ENCODE measurements at places on chromosomes 5 and 9.

GRCh38 chr9:2180704-2181103 is 165.6 kb downstream of the SMARCA2 start:
- DNase-seq = no peak

DNA sequence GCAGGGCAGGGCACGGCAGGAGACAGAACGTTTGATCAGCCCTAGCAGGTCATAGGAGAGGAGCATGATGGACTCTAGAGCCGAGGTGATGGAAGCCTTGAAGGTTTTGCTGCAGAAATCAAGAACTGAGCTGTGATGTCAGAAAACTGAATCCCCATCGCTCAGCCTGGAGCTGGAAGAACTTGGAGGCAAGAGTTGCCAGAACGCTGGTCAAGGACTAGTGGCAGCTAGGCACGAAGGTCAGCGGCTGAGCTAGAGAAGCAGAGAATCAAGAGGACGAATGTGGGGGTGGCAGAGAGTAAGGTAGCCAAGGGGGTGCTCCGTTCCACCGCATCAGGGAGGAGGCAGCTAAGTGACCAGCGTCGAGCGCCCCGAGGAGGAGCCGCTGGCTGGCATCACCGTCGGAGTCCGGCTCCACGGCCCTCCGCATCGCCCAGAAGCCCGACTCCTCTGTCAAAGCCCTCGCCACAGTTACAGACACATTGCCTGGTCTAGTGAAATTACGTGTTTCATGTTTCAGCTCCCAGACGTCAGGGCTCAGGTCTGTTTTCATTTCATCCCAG is 1.2 kb upstream of the GALNT10 start:
- peak; percentile 61 for DNase-seq

DNA sequence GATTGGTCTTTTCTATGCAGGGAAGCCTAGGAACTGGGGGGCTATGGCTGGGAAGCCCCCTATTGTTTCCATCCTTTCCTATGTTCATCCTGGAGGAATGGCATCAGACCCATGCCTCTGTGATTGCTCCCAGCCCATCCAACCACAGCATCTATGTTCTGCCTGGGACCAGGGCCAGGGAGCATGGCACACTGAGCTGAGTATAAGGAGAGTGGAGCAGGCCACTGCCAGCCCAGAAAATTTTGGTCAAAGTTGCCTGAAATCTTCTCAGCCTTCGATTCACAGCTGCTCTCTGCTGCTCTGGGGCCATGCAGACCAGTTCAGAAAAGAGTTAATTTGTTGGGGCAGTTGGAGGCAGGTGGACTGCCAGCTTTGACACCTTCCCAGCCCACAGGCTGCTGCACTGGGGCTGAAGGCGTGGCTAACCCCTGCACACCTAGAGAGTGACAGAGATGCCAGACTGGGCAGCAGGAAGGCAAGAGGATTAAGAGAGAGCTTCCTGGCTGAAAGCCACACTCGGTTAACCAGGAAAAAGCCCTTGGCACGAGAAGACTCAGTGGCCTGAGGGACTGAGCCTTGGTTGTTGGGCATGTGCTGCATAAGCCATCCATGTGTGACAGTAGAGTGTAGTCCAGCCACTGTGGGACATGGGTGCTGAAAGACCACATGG is 12.1 kb downstream of the TGFBI start:
- DNase-seq = peak; percentile 35

DNA sequence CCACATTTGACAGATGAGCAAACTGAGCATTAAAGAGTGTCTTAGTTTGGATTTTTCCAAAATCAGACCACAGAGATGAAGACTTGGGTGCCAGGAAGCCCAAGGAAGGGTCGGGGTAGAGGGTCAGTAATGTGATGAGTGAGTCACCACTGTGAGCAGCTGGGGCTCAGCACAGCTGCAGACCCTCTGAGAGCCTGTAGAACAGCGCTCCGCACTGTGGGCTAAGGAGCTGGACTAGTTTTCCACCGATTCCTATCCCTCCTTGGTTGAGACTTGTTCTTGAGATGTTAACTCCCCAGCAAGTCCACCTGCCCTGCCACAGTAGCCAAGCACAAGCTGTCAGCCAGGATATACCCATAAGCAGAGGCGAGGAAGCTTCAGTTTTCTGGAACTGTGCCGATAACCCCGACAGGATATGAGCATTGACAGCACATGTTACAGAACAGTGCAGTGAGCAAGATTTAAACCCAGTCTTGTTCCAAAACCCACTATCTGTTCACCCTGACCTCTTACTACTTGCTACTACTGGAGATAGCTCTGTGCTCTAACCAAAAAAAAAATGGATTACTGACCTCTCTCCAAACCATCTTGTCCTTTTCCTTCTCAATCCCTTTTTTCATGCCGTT is 31.8 kb downstream of the EGFLAM start:
- DNase-seq = no peak

- no peak for DNase-seq
These were observed 176.4 kb downstream of the ARRDC3 start for GRCh38 chr5:91206734-91207133.

DNA sequence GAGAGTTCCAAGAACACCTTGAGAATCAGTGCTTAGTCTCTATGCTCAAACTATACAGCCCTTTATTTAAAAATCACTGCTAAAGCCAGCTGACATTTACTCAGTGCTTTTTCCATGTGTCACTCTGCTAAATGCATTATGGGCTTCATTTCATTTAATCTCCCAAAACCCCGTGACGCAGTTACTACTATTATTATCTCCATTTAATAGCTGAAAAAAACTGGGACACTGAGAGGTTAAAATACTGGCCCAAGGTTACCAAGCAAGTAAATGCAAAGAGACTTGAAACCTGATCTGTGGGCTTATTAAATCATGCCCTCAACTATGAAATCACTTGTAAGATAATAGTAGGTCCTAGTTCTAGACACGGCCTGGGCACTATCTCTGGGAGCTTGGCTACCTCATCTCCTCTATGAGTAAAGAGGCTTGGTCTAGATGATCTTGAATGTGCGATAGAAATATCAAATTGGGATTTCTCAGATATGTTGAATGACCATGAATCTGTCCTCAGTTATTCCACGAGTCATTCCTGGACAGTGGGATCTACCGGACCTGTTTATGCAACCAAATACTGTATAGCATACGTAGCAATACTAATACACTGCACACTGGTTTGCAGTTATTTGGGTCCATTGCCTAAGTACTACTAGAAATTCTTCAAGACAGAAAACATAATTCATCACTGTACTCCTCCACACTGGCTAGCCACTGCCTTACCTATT is 32.3 kb downstream of the MARCHF11 start:
- peak; percentile 43 for DNase-seq

DNA sequence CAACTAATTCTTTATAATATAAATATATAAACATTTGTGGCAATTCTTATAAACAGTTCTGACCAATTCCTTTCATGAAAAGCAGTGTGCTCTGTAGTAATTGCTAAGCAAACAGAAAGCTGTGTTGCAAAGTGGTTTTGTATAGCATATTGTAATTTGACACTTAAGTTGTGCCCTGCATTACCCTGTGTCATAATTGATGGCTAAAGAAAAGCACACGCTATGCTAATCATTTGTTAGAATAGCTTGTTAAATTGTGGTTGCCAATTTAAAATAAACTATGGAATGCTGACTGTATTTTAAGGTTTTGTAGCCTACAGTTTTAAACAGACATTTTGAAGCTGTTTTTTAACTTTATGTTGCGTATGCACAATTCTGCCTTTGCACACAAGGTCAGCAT is 140.0 kb downstream of the PBX3 start:
- DNase-seq = peak; percentile 95

- no peak for DNase-seq
These were observed 7.2 kb upstream of the HOMER1 start for GRCh38 chr5:79521156-79521555.

GRCh38 chr9:10571699-10572098 is 41.1 kb downstream of the PTPRD start:
- DNase-seq = no peak

GRCh38 chr9:105055917-105056316 is 128.0 kb upstream of the ABCA1 start:
- no peak for DNase-seq

DNA sequence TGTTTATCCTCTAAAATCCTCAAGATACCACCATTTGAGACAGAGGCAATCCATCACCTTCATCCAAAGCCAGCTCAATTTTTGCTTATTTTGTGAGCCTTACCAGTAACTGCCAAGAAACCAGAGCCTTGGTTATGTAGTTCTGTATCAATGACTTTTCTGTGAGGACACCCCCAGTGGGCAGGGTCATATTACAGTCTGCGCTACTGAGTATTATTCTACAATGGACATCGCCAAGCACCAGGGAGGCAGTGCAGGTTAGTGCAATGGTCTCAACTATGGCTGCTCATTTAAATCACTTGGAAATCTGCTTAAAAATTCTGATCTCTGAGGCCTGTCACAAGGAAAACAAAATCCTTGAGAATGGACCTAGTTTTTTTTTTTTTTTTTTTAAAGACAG is 90.5 kb upstream of the NIPAL4 start:
- peak; percentile 5 for DNase-seq

DNA sequence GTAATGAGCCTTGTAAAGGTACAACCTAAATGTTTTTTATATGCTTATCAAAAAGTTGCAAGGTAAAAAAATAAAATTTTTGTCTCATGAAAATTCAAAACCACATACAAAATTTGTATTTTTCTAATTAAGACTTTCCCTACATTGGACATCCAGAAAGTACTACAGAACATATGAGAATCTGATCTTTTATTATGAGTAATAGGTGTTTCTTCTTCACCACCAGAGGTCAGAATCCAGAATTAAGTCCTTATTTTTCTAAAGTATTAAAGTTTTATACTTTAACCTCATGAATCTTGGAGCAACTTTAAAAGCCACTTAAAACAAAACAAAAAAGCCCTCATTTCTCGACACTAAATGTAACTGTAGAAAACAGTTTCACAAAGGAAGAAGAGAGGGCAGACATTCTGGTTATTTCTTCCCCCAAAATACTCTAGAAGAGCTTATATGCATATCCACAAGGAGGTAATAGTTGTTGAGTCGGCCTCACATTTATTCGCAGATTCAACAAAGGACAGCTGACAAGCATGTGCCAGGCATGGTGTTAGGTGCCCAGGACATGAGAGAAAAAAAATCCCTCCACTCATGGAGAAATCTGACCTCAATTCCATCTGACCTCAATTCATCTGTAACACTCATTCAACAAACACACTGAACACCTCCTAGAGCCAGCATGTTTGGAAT is 69.3 kb downstream of the MLLT3 start:
- peak; percentile 38 for DNase-seq

DNA sequence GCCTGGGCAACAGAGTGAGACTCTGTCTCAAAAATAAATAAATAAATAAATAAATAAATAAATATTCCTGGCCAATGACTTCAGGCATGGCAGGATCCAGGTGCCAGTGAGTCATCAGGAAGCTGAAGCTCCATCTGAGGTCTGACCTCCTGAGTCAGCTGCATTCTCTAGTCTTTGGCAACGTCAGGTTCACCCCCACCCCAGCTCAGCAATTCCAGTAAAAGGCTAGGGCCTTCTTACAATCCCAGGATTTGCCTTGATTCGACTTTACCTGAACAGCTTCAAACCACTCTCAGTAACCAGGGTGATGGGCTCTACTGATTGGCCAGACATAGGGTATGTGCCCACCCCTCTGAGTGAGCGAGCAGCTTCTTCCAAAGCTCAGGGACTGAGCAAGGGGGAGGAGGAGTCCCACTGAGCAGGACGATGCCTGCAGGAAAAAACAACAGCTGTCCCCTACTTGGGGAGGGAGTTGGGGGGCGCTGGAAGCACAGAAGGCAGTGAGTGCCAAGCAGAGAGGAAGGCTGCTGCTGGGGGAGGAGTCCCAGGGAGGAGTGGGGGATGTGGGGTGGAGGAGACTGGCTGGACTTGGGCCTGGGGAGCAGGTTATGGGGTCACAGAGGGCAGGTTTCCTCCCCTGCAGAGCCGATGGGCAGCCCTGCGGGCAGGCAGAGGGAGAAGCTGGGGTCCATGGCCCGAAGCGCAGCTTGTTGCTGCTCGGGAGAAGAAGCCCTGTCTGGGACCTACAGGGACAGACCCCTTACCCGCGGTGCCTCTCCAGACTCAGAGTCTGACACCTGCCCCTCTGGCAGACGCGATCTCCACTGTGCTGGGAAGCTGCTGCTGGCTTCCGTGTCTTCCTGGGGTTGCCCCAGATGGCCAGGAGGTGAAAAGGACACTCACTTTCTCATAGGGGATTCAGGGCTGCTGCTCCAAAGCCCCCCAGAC is 25.9 kb upstream of the UNC5A start:
- DNase-seq = peak; percentile 90

DNA sequence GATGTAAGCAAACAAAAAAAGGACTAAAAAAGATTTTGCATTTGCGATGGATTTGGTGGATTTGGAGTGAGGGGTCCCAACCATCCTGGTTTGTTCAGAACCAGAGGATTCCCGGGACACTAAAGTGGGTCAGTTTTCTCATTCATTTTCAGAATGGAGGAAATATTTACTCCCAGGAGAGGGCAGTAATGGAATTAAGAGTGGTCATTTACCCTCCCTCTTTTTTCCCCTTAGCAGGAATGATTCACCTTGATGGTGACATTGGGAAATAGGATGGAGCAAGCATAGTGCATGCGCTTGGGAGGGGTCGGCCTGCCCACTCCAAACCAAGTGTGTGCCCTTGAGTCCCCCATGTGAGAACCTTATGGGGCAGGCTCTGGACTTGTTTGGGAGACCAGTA is 164.2 kb upstream of the PUM3 start:
- peak; percentile 63 for DNase-seq

- peak; percentile 77 for DNase-seq
These were observed 38.2 kb downstream of the ETF1 start for GRCh38 chr5:138504799-138505198.

DNA sequence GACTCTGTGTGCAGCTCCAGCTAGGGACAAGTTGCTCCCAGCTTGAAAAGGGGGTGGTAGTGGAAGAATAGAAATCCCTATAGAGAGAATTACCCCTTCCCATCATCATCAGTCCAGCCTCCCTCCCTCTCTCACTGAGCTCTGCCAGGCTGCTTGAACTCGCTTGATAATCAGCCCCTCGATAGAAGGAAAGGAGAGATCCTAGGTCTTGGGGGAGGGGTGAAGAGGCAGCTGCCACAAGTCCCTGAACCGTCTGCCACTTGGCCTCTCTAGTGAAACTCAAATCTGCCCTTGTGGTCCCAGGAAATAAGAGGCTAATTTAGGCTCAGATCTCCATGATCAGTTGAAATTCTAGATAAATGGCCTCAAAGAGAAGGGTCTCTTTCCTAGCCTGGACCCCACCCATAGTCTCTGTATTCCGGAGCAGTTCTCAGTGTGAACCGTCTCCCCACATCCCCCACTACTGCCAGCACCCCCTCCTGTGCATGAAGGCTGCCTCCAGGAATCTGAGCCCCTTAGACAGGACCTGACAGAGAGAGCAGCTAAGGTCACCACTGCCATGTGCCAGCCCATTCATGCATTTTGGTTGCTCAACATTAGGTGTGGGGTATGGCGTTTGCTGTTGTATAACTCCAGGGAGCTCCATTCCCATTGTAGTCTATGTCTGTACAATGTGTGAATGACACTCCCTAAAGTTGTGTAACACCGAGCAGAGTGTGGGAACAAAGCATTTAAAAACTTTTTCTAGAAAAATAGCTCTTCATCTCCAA is 5.5 kb downstream of the DNAJB5 start:
- DNase-seq = no peak

- peak; percentile 83 for DNase-seq
These were observed 1.5 kb downstream of the CDH6 start for GRCh38 chr5:31194892-31195555.

All from NCI-H69 (cell line).